ENCODE measurements at places on chromosomes 5 and 9.

- DNase-seq: no peak
These were observed 150.8 kb downstream of the GRIA1 start for GRCh38 chr5:153641183-153641688.

DNA sequence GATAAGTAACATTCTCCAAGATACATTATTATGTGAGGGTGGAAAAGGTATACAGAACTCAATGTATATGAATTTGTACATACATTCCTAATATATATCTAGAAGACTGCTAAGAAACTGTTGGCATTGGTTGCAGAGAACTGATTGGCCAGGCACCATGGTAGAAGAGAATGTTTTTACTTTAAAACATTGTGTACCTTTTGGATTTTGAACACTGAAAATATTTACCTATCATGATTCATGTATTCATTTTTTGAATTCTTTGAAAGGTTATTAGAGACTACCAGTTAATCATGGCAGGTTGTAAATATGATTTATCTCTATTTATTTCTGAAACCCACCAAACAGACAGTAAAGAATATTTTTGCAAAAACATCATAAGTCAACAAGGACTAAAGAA is 41.2 kb upstream of the ADRB2 start:
- no peak for DNase-seq

GRCh38 chr5:164341056-164341619 is 835.7 kb downstream of the MAT2B start:
- no peak for DNase-seq

- no peak for DNase-seq
These were observed 4.9 kb upstream of the RARS1 start for GRCh38 chr5:168481330-168481788.

DNA sequence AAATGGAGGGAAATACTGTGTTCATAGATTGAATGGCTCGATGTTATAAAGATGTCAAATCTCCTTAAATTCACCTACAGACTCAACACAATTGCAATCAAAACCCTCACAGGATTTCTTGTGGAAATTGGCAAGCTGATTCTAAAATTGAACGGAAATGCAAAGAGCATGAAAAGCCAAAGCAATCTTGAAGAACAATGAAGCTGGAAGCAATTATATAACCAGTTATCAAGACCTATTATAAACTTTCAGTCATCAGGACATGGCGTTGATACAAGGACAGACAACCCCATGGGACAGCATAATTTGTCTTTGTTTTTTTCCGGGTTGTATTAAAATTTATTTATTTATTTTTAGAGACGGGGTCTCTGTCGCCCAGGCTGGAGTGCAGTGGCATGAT is 53.5 kb upstream of the OTULINL start:
- DNase-seq: no peak

DNA sequence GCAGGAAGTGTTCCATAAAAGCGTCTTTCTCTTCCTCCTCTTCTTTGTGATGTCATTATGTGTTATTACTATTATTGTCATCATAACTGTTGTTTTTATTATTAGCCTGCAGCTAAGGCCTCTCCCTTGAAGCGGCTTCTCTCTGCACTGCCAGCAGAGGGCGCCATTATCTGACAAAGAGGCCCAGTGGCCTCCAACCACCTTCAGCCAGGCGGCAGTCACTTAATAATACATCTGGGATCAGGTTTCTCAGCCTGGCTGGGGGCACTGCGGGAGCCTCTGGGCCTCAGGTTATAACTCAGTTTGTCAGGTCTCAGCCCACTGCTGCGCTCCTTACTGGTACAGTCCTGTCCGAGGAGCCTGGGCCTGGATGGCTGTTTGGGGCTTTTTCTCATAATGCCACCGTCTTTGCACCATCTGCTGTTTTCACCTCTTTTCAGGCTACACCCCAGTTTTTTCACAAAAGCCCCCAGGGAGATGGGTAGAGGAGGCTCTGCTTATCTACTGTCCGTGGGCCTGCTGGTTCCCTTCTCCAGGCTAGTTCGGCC is 281.9 kb downstream of the NSG2 start:
- no peak for DNase-seq

GRCh38 chr9:20988671-20989315 is 42.6 kb downstream of the HACD4 start:
- no peak for DNase-seq

DNA sequence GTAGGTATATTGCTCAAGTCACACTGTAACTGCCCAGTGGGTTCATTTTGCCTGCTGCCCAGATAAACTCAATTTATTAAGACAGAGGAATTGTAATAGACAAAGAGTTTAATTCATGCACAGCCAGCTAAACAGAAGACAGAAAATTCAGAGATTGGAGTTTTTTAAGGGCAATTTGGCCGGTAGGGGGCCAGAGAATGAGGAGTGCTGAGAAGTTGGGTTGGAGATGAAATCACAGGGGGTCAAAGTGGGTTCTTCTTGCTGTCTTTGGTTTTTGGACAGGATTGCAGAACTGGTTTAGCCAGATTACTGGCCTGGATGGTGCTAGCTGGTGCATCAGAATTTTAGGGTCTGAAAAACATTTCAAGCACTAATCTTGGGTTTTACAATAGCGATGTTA is 20.7 kb upstream of the IL33 start:
- no peak for DNase-seq

- no peak for DNase-seq
These were observed 40.1 kb downstream of the ALG2 start for GRCh38 chr9:99181621-99182020.

DNA sequence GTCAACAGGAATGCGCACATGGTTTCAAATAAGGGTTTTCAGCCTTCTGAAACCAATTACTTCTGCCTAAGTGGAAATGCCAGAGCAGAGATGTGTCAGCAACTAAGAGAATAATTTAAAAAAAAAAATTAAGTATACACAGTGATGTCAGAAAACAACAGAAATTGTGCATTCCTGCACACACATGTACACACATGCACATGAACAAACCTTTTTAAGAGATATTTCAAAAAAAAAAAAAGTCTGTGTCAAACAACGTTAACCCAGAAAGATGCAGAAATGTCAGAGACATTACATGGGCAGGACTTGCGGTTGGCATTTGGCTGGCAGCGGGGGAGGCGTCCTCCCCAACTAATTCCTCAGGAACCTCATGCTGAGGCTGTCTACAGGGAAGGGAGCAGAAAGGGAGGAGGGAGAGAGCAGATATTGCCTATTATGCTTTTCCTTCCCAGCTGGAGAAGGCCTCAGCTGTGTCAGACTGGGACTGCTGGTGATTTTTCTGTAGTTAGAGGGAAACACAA is 536.9 kb upstream of the WWC1 start:
- DNase-seq: no peak

- no peak for DNase-seq
These were observed 185.7 kb downstream of the ATPSCKMT start for GRCh38 chr5:10063997-10064396.

- no peak for DNase-seq
These were observed 3.9 kb downstream of the MEGF9 start for GRCh38 chr9:120710110-120710981.

DNA sequence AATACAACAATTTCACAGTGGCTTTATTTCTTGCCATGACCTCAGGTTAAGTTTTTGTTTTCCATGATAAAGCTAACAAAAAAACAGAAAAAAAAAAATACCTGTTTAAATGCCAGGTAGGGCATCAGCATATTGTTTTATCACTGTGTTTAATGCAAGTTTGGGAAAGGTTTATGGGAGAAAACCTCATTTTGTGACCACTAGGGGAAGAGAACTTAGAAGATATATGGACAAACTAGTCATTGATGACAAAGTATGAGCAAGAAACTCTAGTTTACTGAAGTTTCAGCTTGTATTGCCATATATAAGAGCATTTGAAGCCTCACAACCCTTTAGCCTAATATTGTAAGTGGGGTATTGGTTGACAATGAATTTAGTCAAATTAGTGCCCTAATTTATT is 1431.4 kb upstream of the CDH18 start:
- no peak for DNase-seq

DNA sequence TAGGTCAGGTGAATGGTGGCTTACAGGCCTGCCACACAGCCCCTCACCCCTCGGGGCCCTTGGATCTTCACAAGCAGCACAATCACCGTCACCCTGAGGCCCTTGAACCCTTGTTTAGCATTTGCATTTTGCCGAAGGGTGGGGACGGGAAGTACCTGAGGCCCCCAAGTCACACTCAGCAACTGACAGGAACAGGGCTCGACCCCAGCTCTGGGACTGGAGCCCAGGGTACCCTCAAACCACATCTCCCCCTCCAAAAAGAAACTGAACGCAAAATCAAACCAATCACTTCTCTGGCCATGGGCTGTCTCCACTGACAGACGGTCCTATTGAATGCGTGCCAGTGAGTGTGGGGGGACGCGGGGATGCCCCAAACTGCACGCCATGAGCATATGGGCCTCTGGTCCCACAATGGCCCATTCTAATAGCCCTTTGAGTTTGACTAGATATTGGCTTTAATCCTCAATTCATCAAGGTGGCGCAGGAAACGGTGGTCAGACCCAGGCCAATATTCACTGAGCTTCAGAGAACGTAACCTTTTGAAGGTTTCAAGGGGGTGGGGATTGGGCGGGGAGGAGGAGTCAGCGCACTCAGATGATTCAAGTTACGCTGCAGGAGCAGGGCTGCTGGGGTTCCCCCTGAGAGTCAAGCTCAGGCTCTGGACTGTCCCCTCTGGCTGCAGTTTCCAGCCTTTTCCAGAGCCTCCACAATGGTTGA is 176.0 kb downstream of the DAB2IP start:
- no peak for DNase-seq

GRCh38 chr9:135273008-135273407 is 185.5 kb downstream of the OLFM1 start:
- no peak for DNase-seq

DNA sequence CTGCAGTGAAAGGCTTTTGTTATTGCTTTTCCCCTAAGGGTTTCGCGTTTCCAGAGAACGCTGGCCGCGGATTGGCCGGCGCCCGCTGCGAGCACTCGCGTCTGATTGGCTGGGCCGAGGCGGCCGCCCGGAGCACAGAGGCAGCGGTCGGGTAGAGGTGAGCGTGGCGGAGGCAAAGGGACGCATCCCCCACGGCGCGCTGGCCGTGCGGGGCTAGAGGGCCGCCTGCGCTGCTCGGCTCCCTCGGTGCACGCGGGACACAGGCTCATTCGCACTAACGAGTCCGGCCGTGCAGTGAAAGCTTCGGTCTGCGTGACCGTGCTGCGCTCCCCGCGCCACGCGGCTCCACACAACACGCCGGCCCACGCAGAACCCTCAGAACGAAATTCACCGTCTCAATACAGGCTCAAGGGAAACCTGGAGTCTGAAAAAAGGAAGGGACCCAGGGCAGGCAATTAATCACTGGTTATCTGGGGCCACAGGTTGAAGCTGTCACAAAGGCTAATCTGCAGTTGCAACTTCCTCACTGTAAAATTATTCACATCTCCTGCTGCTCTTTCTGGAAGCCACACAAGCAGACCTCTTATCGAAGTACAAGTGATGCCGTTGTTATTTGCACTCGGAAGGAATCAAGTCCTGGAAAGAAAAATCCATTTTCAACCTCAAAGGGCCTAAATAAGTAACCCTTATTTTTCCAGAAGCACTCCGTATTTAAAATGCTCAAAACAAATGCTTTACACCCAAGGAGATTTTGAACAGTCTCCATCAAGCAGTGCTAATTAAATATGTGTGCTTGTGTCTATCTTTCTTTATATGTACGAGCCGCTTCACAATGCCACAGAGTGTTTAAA is 94.6 kb downstream of the ZNF608 start:
- DNase-seq: no peak

DNA sequence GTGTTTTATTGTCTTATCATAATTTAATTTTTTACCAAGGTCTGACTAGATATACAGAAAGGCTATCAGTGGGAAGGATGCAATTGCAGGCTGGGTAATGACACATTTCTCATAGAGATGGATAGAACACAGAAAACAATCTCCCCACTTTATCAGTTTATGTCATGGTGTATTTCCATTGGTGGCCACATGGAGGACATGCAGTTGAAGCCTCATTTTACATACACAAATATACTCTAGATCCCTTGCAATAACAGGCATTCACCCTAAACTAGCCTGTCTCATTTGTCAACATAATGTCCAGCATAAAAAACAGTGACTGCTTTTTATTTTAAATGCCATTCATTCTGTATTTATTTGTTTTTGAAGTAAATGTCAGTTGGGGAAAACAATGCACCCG is 526.3 kb downstream of the GABRG2 start:
- DNase-seq: no peak

- DNase-seq: no peak
These were observed 12.9 kb downstream of the TJP2 start for GRCh38 chr9:69186841-69187611.

DNA sequence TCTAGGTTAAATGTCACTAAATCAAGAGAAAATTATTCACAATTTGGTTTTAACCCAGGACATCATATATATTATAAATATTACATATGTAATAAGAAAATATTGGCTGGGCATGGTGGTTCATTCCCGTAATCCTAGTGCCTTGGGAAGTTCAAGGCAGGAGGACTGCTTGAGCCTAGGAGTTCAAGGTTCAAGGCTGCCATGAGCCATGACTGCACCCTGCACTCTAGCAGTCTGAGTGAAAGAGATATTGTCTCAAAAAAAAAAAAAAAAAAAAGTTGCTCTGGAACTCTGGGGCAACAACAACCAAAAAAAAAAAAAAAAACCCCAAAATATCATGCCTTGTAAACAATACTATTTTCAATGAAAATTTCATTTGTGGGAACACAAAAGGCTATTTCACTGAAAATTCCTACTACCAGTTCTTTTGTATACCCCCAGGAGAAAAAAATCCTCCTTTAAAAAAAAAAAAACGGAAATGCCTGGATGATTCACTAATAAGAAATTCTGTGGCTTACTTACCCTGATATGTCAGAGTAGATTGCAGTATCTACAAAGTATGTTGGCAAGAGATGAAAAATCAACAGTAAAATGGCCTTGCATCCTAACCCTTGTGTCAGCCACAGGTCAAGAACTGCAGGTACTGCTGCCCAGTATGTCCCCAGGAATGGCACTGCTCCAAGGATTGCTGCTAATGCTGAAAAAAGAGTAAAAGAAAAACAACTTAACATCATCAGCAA is 22.6 kb upstream of the CTNNAL1 start:
- no peak for DNase-seq

DNA sequence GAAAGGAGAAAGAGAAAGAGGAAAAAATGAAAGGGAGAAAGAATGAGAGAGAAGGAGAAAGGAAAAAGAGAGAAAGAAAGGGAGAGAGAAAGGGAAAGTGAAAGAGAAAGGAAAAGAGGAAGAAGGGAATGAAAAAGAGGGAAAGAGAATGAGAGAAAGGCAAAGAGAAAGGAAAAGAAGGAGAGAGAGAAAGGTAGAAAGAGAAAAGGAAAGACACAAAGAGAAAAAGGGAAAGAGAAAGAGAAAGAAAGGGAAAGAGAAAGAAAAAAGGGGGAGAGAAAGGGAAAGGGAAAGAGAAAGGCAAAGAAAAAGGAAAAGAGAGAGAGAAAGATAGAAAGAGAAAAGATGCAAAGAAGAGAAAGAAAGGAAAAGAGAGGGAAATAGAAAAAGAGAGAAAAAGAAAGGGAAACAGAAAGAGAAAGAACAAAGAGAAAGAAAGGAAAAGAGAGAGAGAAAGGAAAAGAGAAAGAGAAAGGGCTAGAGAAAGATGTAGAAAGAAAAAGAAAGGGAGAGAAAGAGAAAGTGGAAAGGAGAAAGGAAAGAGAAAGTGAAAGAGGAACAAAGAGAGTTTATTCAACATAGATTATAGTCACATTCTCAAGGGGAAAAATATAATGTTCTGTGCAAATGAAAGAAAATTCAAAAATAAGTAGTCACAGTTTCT is 165.2 kb downstream of the TMEM38B start:
- DNase-seq: no peak

Measured in stimulated activated CD8-positive, alpha-beta memory T cell treated with anti-CD3 and anti-CD28 coated beads, Interleukin-4, amount 100 ng/mL, for 1 hour (primary cell).